Activated CD4-positive, alpha-beta T cell treated with anti-CD3 and anti-CD28 coated beads, Interleukin-2, amount 50 U/mL, for 16 hours (primary cell): ENCODE measurements at places on chromosomes 2 and 18.
A peak's percentile ranks its signal among the peaks of the same experiment; 100 is the strongest.

- DNase-seq = no peak
Observed at GRCh38 chr2:8889978-8890377, 52.6 kb upstream of the KIDINS220 start.

- DNase-seq = no peak
Observed at GRCh38 chr2:196381464-196381863, 210.1 kb upstream of the STK17B start.

DNA sequence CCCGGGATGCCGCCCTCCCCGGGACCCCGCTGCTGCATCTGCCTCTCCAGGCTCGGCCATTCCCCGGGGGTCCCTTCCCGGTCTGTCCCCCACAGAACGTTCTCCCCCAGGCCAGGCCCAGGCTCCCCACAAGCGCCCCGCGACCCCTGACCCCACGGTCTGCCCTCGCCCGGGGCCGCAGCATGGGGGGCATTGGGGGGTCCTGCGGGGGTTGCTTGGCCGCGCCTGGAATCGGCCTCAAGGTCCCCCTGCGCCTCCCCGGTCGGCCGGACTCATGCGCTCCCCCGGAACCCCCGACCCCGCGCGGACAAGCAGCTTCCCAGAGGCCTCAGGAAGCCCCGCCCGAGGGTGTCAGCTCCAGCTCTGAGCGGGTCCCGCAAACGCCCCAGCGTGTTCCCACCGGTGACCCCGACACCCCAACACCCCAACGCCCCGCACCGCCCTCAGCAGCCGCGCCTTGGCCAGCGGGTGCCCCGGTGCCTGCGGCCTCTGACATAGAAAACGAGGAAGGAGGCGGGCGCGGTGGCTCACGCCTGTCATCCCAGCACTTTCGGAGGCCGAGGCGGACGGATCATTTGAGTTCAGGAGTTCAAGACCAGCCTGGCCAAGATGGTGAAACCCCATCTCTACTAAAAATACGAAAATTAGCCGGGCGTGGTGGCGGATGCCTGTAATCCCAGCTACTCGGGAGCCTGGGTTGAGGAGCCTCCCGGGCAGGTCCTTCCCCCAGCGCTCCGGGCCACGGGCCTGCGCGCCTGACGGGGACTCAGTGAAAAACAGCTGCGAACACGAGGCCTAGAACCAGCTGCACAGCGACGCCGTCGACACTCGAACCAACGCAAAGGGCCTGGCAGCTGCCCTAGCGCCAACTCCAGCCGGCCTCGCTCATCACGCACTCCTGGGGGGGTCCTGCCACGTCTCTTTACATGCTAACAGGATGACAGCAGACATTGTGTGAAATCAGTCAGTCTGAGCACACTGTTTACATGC, 61.8 kb upstream of the CTDP1 start:
- DNase-seq = no peak

DNA sequence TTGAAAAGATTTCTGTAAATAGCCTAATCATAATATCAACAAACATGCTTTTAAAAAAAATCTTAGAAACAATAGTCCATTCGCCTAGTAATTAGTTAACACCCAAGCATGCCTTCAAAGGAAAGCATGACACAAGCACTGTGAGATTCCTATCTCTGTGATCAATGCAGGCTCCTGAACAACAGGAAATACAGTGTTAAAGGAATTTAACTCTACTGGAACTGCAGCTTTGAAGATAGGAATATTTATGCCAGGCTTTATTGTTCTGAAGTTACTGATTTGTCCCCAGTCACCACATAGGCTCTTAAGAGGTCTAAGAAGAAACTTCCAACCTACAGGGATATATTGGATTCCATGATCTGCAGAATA, 15.4 kb upstream of the FAM124B start:
- DNase-seq = no peak

DNA sequence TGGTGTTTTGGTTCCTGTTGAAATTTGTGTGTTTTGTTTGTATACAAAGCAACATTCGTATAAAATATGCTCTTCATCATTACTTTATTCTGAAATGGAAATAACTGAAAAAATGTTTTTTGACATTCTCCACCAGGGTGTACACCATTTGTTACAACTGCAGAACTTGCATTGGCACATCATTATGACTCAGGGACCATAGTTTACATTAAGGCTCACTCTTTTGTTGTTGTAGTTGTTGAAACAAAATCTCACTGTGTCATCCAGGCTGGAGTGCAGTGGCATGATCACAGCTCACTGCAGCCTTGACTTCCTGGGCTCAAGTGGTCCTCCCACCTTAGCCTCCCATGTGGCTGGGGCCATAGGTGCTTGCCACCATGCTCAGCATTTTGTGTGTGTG, 676.6 kb downstream of the TDRD15 start:
- no peak for DNase-seq

- no peak for DNase-seq
Observed at GRCh38 chr2:26873286-26873983, 25.5 kb downstream of the DPYSL5 start.

DNA sequence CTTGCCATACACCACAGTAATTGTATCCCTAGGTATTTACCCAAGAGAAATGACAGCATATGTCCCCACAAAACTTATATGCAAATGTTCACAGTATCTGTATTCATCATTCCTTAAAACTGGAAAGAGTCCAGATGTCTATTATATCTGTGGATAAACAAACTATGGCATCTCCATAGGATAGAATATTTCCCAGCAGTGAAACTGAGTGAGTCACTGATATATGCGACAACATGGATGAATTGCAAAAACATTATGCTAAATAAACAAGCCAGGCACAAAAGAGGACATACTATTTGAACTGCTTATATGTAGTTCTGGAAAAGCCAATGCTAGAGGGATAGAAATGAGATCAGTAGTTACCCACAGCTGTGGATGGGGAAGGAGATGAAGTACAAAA, 359.4 kb upstream of the DSEL start:
- DNase-seq = no peak

DNA sequence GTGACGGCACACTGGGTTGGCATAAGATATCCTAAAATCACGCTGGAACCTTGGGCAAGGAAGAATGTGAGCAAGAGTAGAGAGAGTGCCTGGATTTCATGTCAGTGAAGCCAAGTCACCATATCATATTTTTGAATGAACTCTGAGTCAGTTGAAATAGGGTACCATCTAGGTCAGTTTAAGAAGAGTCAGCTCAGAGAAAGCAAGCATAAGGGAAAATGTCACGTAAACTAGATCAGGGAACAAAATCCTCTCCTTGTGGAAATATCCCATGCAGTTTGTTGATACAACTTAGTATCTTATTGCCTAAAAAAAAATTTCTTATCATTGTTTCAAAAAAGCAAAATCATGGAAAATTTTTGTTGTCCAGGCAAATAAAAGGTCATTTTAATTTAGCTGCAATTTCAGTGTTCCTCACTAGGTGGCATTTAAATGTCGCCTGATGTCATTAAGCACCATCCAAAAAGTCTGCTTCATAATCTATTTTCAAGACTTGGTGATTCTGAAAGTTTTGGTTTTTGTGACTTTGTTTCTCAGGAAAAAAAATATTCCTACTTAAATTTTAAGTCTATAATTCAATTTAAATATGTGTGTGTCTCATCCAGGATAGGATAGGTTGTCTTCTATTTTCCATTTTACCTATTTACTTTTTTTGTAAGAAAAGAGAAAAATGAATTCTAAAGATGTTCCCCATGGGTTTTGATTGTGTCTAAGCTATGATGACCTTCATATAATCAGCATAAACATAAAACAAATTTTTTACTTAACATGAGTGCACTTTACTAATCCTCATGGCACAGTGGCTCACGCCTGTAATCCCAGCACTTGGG, 19.6 kb downstream of the RSAD2 start:
- DNase-seq = peak; percentile 50

DNA sequence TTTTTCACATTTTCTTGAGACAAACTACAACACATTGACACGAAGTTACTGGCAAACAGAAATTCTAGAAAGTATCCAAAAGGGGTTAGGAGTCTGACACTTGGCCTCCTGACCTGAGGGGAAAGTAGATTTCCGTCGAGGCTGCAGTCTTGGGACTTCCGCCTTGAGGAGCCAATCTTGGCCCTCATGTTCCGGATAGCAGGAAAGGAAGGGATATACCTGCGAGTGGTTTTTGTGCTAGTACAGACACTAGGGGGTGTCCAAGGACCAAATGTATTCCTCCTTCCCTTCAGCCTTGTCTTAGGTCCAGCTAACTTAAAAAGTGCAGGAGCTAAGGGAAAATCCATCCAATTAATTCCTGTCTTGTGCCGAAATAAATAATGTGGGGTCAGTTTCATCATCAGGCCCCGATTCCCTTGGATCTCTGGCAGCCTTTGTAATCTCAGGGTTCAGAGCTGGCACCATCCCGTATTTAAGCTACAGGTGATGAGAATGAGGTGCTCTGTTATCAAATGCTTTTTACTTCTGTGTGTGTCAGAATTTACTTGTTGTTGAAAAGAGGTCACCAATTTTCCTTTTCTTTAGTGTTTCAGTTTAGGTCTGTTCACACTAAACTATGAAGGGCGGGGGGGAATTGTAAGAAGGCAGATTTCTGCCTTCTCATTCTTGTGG, 330.2 kb upstream of the FANCL start:
- peak; percentile 34 for DNase-seq

DNA sequence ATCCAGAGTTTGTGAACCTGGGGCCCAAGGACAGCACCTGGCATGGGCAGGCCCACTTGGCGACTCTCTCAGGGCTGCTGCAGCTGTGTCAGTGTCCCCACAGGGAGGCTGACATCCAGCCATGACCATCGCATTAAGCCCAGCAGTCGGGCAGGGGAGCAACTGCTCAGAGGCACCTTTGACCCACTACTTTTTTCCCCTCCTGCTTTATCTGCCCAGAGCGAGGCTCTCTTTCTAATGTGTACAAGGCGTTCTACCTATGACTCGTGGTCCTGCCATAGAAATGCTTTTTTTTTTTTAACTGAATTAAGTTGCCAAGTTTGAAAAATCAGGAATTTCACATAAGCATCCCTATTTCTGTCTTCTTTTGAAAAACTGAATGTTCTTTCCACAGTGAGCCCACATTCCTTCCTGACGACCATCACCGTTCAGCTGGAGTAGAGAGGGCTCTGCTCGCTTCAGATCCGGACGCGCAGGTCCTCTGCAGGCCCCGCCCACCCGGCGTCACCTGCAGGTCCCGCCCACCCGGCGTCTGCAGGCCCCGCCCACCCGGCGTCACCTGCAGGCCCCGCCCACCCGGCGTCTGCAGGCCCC, 403 bp upstream of the CLUL1 start:
- DNase-seq = no peak

GRCh38 chr2:35081001-35081621, 1274.5 kb upstream of the CRIM1 start:
- DNase-seq = no peak

DNA sequence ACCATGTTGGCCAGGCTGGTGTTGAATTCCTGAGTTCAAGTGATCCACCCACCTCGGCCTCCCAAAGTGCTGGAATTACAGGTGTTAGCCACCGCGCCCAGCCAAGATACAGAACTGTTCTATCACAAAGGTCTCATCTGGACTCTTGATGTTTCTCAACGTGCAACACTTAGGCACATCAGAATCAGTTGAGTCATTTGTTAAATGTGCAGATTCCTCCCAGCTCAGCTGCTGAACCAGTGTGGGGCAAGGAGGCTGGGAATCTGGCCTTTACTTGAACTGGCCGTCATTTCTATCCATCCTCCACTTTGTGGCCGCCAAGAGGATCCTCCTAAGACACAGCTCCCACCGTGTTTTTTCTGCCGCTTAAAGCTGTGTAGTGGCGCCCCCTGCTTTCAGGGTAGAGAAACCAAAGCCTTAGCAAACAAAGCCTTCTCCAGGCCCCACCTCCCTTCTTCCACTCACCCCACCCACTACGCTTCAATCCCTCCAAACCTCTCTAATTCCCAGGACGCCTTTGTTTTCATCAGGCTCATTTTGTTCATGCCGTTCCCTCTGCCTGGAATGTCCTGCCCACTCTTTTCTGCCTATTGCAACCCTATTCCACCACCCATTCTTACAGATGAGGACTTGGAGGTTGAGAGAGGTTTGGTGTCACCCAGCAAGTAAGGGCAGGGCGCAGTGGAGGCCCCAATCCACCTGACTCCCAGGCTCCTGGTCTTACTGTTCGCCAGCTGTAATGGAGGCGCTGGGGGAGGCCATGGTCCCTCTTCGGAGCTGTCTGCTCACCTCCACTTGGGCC, 776 bp upstream of the SPEG start:
- peak; percentile 37 for DNase-seq

GRCh38 chr2:156191527-156191926, 141.0 kb downstream of the NR4A2 start:
- no peak for DNase-seq

- DNase-seq = peak; percentile 91
Observed at GRCh38 chr2:33321236-33321771, 155.1 kb upstream of the RASGRP3 start.
